ENCODE measurements at places on chromosomes 6 and 20.

GRCh38 chr6:92706976-92707375 is 712.4 kb downstream of the EPHA7 start:
- no peak for DNase-seq

GRCh38 chr6:36360241-36361054 is 23.8 kb upstream of the BNIP5 start:
- DNase-seq = peak; percentile 78

DNA sequence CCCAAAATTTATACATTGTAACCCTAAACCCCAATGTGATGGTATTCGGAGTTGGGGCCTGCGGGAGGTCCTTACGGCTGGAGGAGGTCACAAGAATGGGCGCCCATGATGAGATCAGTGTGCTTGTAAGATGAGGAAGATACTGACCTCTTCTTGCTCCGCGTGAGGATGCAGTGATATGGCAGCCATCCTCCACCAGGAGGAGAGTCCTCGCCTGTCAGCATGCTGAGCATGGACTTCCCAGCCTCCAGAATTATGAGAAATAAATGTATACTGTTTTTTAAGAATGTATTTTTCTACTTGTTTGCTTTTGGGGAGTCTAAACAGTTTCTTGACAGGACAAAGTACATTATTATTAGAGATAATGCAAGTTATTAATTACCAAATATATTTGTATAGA is 8.7 kb upstream of the SYNDIG1 start:
- DNase-seq = no peak

DNA sequence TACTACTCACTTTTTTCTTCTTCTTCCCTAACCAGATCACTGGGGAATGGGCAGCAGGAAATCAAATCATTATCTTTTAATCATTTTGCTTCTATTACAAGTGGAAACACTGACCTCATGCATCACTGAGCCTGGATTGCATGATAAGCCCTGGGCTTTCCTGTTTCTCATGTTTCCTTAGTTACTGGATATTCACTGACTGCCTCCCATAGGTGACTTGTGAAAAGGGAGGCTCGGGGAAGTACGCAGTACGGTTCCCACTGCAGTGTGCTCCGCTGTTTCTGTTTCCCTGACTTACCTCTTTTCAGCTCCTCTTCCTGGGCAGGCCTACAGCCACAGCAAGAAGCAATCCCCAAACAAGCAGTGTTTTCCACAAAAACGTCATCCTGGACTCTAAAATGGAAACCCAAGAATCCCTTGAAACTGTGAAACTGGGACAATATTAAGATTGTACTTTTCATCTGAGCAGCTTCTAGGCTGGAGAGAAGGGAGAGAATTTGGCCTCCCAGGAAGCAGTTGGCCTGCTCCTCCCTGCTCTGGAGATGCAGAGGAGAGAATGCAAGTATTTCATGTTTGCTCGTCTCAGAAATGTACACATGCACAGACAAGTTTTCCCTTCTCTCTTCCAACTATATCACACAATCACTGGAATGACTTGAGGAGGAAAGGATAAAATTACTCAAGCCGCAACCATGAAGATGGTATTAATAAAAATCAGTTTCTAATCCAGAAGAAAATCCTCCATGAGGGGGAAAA is 13.1 kb downstream of the BTNL2 start:
- DNase-seq = no peak

DNA sequence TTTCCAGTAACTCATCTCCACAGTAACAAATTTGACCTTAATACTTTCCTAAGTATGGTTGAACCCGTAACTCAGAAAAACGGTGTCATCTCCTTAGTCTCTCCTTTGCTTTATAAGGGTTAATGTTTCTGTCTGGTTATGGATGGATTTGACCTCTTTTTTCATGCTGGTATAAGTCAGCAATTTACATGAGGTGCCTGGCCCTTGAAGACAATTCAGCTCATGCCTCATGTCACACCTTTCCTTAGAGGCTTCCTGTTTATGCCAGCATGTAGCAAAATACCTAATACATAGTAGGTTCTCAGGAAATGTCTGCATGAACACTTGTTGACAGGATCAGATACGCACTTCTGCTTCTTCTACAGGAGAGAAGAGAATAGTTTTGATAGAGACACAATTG is 37.7 kb upstream of the C20orf144 start:
- DNase-seq = no peak

DNA sequence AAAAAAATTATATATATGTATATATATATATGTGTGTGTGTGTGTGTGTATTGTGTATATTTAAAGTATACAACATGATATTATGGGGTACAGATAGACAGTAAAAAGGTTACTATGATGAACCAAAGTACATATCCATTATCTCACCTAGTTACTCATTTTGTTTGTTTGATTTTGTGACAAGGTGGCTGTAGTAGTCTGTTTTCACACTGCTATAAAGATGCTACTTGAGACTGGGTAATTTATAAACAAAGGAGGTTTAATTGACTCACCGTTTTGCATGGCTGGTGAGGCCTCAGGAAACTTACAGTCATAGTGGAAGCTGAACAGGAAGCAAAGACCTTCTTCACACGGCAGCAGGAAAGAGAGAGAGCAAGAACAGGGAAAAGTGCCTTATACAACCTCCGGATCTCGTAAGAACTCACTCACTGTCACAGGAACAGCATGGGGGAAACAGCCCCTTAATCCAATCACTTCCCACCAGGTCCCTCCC is 30.2 kb upstream of the DACT2 start:
- DNase-seq = no peak

GRCh38 chr6:43760210-43761168 is 9.5 kb upstream of the VEGFA start:
- DNase-seq = no peak

- no peak for DNase-seq
Measured at GRCh38 chr6:6005051-6006005, 1.4 kb downstream of the NRN1 start.

DNA sequence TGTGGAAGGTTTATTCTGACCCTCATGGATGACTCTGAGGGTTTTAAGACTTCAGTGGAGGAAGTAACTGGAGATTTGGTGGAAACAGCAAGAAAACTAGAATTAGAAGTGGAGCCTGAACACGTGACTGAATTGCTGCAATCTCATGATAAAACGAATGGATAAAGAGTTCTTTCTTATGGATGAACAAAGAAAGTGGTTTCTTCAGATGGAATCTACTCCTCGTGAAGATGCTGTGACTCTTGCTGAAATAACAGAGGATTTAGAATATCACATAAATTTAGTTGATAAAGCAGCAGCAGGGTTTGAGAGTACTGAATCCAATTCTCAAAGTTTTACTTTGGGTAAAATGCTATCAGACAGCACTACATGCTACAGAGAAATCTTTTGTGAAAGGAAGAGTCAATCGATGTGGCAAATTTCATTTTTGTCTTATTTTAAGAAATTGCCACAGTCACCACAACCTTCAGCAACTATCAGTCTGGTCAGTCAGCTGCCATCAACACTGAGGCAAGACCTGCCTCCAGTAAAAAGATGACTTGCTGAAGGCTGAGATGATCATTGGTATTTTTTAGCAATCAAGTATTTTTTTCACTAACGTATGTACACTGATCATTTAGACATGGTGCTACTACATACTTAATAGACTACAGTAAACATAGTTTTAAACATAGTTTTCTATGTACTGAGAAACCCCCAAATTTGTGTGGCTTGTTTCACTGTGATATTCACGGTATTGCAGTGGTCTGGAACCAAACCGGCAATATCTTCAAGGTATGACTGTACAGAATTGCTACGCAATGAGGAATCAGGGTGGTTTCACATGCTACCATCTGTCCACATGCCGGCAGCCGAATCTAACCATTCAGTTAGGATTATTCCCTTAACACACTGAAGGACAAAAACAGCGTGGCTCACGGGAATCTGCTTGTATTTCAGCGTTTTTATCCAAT is 149.0 kb downstream of the MYB start:
- DNase-seq = peak; percentile 37

GRCh38 chr6:148693882-148694484 is 52.8 kb upstream of the UST start:
- no peak for DNase-seq

GRCh38 chr6:53059648-53060589 is 5.3 kb upstream of the FBXO9 start:
- no peak for DNase-seq

DNA sequence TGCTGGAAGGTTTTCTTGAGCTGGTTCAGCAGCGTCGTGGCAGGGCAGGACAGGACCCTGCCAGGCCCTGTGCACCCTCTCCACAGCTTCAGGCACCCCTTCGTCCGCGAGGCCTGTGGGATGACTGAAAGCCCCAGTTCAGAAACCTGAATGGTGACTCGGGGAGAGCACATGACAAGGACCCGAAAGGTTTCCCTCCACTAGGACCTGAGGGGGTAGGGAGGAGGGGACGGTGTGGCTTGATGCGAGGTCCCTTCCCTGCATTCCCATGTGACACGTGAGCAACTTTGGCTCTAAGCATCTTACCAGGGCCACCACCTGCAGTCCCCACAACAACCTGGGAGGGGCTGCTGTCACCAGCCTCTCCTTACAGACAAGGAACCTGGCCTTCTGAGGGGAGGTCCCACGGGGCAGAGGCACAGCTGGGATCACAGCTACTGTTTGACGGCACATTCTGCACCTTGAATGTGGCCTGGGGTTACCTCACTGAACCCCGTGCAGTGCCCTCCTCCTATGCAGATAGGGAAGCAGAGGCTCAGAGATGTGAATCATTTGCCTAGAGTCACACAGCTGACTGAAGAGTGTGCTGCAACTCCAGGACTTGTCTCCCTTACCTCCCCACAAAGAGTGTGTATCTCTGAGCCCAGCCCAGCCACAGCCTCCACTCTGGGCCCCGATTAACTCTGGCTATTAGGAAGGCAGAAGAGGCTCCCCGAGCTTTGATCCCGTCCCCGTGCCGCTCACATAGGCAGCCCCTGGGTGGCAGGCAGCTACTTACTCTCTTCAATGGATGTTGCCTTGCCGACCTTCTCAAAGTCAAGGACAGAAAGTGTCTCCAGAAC is 84.6 kb downstream of the PTPN1 start:
- DNase-seq = no peak

GRCh38 chr6:47545223-47545622 is 67.6 kb downstream of the CD2AP start:
- DNase-seq = no peak

GRCh38 chr6:35833536-35833935 is 28.4 kb downstream of the LHFPL5 start:
- DNase-seq = no peak

DNA sequence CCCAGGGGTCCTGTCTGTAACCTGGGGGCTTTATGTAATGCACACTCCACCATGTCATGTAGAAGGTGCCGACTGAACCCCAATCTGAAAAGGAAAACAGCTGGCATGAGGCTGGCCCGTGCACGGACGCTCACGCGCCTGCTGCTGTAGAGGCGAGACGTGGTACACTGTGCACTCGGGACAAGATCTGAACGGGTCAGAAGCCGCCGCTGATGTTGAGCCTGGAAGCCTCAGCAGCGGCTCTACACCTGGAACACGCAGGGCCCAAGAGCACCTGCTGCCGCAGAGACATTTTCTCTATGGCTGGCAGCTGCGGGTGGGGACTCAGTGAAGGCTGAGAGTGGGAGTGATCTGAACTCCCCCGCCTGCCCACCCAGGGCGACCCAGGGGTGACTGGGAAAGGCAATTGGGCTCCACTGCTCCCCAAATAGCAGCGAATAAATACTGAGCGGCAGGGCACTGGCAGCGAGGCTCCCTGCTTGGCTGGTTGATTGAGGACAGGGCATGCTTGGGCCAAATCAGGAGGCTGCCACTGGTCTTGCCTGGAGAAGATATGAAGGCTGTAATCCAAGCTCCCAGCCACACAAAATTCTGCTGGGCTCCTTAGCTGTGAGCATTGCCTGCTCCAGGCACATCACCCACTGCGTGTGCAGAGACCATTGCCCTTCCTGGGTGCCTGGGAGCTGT is 2.5 kb upstream of the OGFR start:
- no peak for DNase-seq

DNA sequence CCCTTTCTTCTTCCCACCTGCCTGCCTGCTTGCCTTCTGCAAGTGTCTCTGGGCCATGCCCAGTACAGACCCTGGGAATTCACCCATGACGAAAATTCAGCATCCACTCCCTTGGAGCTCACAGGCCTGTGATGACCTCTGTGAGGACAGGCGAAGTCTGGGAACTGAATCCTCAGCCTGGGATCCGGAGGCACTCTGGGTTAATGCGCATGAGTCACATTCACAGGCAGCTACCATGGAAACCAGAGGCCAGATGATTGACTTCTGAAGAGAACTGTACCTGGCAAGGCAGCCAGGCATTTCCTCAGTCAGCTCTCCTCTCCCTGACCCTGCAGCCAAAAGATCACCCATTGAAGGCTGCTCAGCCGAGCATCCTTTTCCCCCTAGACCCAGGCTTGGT is 41.0 kb downstream of the SLC9A8 start:
- DNase-seq = no peak

GRCh38 chr20:11958855-11959254 is 41.2 kb downstream of the BTBD3 start:
- no peak for DNase-seq

GRCh38 chr6:2677080-2677593 is 73.6 kb downstream of the MYLK4 start:
- no peak for DNase-seq

DNA sequence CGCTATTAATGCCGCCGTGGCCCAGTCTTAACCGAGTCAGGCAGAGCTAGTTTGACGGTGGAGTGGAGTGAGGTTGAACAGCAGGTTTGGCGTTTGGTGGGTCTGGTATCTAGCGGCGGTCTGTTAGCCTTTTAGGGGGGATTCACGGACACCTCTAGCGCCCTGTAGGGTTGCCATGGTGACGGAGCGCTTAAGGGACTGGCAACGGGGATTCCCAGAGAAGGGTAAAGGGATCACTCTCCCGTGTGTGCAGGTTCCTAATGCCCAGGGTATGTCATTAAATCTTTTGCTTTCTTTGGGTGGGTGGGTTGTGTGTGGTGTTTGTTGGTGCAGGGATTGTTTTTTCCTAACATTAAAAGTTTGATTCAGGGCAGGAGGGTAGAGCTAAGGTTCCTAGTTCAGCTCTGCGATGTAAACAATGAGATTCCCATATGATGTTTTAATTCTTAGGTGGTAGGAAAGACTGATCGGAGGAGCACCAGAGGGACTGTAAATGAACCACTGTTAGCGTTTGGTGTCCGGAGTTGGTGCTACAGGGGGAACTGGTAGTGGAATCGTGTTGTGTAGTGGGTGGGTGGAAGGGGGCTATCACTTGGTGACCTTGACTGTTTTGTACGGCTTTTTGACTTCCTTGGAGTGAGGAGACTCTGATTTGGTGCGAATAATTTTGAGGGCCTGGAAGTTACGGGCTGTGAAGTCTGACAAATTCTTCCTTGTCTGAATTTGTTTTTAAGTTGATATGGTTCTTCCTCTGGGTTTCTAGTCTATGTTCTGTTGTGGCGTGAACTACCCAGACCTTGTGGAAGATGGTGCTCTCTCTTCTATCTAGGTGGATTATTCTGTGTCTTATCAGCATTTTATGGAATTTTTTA is 5.0 kb downstream of the BRD2 start:
- no peak for DNase-seq

DNA sequence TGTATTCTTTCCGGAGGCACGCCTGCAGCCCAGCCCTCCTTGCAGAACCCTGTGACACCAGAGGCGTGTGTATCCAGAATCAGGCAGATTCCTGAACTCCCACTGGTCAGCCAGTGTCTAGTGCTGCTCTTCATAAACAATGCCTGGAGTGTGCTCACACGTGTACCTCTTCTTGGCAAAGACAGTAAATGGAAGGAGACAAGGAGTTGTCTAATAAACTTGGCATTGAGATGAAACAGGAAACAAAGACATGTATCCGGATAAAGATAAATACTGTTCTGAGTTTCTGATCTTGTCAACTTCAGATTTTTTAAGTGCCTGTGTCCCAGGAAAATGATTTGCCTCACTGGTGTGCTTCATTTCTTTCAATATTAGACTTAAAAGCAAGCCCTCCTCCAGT is 1.7 kb downstream of the RPS6KA2 start:
- no peak for DNase-seq

All from GM13976 (cell line).